Fibroblast of lung (primary cell): ENCODE measurements at places on chromosomes 13 and 19. TPM values are rescaled to one million over a fixed set of nuclear protein-coding genes. Genes with fewer than 3 reads are reported as not detected.
A peak's percentile ranks its signal among the peaks of the same experiment; 100 is the strongest.

ATP12A gene
- total RNA-seq: not detected in 2 replicates

DNA sequence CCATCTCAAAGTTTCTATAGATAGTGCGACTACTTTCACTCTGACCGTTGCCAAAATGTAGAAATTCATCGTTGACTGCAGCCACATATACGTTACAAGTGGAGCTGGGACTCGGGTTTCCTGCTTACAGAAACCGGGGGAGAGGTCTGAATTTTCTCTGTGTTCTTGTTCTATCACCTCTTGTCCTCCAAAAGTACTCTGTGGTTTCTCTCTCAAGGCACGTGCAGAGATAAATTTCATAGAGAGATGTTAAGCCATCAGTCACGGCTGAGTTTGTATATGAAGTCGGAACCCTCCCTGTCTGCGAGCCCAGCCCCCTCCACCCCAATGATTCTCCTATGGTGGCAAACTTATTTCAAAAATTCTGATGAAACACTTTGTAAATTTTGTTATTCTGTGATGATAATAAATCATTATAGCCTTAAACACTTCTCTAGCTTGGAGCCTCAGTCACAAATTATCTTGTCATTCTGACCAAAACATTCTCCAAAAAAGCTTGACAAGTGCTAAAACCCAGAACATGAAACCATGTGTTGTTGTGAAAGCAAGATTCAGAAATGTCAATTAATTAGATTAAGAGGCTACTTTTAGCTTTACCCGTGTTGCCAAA is 87.5 kb downstream of the TSHZ3 start:
- H3K36me3 ChIP-seq: no peaks in the 10 kb centered on the region
- no peaks in the 10 kb centered on the region for H3K27me3 ChIP-seq
- peak; percentile 91 for DNase-seq
- H3K4me3 ChIP-seq: no peak overlapping the region
- H3K4me1 ChIP-seq: peaks cover 3% of the 10 kb centered on the region
- H3K27ac ChIP-seq: no peak overlapping the region

KRTDAP gene
- not detected in 2 replicates for total RNA-seq

POGLUT2 gene
- total RNA-seq: 11.7 and 14.6 TPM in 2 replicates

DNA sequence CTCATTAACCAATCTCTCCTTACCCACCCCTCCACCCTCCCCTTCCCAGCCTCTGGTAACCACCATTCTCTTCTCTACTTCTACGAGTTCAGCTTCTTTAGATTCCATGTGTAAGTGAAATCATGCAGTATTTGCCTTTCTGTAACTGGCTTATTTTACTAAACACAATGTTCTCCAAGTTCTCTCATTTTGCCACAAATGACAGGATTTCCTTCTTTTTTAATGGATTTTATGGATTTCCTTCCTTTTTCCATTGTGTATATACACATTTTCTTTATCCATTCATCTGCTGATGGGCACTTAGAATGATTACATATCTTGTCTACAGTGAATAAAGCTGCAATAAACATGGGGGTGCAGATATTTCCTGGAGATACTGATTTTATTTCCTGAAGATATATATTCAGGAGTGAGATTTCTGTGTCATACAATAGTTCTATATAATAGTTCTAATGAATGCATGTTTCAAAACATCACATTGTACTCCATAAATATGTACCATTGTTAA is 20.2 kb downstream of the KCTD12 start:
- DNase-seq: no peak
- H3K27ac ChIP-seq: no peak overlapping the region
- H3K27me3 ChIP-seq: no peaks in the 10 kb centered on the region
- no peaks in the 10 kb centered on the region for H3K36me3 ChIP-seq
- no peaks in the 10 kb centered on the region for H3K4me1 ChIP-seq
